ENCODE measurements at places on chromosomes 12 and 14.
A peak's percentile ranks its signal among the peaks of the same experiment; 100 is the strongest.

GRCh38 chr14:100146531-100147091 is 12.8 kb downstream of the DEGS2 start:
- DNase-seq, result no peak

GRCh38 chr12:6375269-6376078 is at the start of gene SCNN1A:
TSS of gene SCNN1A (minus strand) at chr12:6375563. CDS start at chr12:6374783, 780 bp downstream.
- DNase-seq, result no peak

DNA sequence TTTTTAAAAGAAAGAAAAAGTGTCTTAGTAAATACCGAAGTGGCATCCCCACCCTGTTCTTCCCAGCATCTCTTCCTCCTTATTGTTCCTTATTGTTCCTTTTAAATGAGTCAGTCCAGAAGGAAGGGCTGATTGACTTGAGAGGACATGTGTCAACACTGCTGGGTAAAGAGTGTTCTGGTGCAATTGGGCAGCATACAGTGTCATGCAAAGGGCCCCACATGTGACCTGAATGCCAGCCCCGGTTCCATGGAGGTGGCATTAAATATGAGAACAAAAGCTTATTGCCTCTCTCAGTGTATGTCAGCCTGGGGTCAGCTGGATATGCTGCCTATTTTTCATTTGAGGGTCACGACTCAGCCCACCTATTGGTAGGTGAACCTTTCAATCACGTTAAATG is 58.9 kb upstream of the RIC8B start:
- DNase-seq, result no peak

GRCh38 chr14:96247031-96247430 is 9.0 kb upstream of the BDKRB1 start:
- DNase-seq, result no peak

GRCh38 chr14:90943367-90943766 is 117.1 kb downstream of the RPS6KA5 start:
- DNase-seq, result no peak

DNA sequence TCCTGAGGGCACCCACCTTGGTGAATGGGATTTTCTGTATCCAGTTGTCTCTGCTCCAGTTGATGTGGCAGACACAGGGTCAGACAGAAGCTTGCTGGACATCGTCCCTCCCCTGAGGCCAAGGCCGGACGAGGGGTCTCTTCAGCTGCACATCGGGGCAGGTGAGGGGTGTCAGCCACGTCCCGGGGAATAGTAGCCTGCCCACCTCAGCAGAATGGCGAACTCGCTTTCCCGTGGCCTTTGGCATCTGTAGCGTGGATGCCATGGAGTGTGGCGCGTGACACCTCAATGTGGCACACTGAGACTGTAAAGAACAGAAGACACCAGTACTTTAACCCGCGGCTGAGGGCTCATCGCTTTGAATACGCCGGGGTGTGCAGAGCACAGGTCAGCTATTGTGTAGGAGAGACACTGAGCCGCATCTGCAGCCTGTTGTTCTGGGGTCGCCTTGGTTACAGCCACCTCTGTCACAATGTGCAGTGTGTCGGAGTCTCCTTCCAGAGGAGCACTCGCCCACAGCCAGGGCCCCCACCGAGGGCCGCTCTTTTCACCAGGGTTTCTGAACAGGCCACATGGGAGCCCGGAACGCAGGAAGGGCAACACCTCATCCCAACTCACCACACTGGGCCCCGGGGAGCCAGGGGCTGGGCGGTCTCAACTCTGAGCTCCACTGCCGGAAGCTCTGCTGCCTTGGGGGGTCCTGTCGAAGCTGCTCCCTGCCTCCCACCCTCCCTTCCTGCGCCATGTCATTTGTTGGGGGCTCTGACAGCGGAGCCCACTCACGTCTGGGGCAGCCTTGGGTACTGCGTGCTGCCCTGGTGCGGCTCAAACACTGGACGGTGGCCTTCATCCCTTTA is 77.0 kb downstream of the ADGRD1 start:
- no peak for DNase-seq

- DNase-seq, result no peak
These were observed 54.5 kb downstream of the APAF1 start for GRCh38 chr12:98699586-98699985.

- no peak for DNase-seq
These were observed 248.5 kb downstream of the IPO8 start for GRCh38 chr12:30447061-30447750.

DNA sequence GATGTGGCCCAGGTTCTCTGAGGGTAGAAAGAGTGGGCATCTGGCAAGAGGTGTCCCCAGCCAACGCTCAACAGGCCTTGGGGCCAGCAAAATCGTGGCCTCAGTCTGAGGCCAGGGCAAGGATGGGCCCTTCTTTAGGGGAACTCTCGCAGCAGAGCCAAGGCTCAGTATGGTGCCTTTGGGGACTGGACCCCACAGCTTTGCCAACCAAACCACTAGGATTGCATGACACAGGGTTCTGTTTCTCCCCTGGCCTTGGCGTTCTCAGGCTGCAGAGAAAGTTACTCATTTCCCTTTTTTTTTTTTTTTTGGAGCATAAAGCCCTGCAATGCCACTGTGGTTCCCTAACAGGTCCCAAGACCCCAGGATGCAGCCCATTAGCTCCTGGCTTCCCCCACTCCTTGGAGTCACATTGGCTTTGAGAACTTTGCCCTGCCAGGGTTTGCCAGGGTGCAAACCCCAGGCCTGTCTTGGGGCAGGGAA is 100.6 kb downstream of the LGMN start:
- DNase-seq, result no peak

- peak; percentile 75 for DNase-seq
These were observed 7.9 kb downstream of the DYNC1H1 start for GRCh38 chr14:101972126-101972866.

DNA sequence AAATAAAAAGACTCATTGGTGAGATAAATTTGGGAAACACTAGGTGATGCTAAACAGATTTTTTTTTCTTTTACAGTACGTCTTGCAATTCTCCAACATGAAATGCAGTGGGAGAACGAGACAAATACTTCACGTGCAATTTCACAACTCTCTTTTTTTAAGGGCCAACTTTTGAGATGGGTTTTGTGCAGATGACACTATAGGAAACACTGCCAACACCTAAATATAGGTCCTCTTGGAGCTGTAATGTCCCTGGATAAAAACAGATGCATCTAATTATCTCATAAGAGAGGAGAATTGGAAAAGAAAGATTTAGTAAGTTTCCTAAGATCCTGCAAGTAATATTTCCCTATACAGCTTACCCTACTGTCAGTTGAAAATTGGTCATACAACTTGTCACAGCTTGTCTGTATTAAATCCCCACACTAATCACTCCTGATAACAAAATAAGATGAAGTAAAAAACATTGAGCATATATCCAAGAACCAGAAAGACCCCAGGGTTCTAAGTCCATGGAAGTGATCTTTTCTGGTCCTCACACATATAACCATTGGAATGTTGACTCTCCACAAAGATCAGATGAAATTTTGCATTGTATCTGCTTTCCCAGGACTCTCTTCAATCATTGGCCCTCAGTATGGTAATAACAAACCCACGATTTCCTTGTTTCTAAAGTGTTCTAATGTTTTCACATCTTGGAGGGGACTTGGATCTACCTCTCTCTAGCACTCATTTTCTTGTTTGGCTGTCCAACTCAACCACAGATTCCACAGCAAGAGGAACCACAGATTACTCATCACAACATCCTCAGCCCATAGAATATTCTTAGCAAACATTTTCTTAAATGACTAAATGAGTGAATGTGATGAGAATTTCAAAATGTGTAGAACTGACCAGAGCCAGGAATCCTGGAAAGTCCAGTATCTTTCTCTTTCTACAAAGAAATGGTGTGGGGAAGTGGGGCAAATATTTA is 769.4 kb upstream of the USP15 start:
- no peak for DNase-seq

GRCh38 chr12:52440821-52441319 is 6.7 kb upstream of the KRT75 start:
- DNase-seq, result no peak

- DNase-seq, result no peak
These were observed 7.8 kb downstream of the GALNT6 start for GRCh38 chr12:51383269-51383905.

DNA sequence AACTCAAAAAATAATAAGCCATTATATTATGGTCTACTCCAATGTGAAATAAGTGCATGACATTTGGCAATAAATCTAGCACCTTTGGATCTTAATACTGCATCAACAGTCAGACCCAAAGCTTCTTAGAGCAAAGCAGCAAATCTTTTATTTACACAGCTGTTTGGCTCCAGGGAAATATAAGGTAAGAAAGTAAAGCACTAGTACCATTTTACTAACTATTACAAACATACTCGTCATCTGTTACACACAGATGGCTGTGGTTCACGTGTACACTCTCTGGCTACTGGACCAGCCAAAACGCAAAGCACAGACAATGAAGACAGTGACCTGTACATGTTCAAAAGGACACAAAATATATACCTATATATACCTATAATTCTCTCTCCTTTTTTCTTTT is 2.8 kb downstream of the FGD6 start:
- DNase-seq, result no peak

- DNase-seq, result no peak
These were observed 195.2 kb upstream of the PRMT8 start for GRCh38 chr12:3295646-3296408.

DNA sequence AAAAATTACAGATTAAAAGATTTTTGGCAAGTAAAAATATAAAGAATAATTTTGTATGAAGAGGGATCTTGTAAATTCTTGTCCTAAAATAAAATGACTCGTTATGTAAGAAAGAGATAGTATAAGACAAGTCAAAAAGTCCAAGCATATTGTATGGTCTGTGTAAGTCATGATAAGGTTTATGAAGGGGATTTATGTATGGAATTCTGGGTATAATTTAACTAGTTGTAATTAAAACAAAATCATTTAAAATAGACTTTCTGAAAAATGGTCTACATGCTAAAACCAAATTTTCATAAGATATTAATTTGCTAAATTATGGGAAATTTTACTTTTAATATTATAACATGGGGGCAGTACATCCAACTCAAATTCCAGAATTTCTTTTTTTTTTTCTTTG is 17.6 kb upstream of the PEX5 start:
- no peak for DNase-seq

- no peak for DNase-seq
These were observed 368.1 kb upstream of the FOXG1 start for GRCh38 chr14:28398506-28398905.

GRCh38 chr12:114684098-114684869 is at the start of gene TBX3:
TSS of gene TBX3 (minus strand) at chr12:114684175. CDS start at chr12:114683200, 975 bp downstream.
- DNase-seq, result peak; percentile 94

DNA sequence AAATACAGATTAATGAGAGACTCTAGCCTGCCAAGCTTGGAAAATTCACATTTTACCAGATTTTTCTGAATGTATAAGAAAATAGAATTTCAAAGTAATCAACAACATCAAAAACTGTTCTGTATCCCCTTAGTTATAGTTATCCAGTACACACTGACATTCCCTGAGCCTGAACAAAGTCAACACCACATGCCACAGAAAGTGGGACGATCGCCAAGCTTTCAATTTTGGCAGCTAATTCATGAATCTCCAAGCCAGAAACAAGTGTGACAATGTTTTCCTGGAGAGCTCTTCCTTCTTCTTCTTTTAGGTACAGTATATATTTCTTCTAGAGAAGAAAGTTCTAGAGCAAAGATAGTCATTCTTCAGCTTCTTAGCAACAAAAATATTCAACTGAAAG is 290.2 kb downstream of the PRKD1 start:
- DNase-seq, result peak; percentile 35

DNA sequence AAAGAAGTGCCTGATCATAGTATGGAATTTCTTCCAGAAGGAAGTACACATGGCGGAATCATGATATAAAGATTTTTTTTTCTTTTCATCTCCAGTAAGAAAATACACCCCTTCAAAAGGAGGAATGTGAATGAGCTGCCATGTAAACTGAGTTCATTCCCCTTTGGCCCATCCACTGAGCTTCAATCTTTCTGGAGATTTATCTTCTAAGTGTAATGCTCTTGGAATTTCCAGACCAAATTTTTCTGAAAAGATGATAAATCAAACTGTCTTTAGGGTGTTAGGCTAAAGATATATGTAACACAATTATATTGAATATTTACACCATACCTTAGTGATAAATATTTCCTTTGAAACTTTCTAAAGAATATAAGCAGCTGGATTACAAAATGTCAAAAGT is 5.2 kb downstream of the DCN start:
- DNase-seq, result no peak

DNA sequence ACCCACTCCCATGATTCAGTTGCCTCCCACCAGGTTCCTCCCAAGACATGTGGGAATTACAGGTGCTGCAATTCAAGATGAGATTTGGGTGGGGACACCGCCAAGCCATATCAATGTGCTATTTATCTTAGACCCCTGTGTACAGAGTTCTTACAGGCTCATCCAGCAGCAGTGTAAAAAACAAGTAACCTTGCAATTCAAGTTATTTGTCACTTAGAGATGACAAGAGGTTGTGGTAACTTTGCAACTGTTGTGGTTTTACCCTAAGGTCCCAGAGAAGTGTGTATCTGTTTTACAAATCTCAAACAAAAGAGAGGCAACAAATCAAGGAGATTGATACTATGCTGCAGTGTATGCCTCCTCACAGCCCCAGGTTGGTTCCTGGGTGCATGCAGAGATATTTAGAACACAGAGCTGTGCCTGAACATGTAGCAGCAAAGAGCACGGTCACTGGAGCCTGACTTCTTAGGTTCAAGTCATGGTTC is 11.5 kb upstream of the HELB start:
- DNase-seq, result no peak

DNA sequence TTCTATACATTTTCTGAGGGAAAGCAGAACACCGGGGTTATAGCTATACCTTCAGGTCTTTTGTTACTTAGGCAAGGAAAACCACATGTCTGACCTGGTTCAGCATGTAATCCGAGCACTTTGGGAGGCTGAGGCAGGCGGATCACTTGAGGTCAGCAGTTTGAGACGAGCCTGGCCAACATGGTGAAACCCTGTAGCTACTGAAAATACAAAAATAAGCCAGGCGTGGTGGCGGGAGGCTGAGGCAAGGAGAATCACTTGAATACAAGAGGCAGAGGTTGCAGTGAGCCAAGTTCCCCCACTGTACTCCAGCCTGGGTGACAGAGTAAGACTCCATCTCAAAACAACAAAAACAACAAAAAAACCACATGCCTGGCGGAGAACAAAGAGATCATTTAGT is 177.6 kb downstream of the ACSS3 start:
- no peak for DNase-seq

DNA sequence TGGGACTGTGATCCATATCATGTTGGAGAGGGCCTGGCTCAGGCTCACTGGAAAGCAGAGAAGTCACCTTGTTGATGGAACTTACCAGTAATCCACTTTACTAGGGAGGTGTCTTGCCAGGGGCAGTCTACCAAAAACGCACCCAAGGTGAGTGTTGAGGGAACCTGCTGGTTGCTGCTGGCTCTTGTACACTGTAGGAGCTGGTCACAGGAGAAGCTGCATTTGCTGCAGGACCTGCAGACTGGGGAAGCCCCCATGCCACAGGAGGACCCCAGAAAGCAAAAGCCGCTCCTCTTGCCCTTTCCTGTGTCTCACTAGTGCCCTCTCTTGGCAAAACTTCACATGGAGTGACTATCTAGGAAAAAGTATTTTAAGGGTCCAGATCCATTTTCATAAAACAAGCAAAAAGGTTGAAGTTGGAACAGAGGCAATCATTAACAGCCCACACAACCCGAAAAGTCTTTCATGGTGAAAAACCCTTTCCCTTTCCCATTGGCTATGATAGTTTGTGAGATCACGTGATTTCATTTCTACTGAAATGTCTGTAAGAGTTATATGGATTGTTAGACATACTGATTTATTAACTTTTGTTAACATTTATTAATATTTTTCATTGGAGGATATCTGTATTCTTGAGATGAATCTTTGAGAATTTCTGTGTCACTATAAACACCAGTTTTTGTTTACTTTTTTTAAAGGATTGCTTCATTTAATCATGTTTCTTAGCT is 59.2 kb downstream of the RASSF8 start:
- no peak for DNase-seq

GRCh38 chr12:124768452-124769162 is 95.1 kb downstream of the SCARB1 start:
- peak; percentile 58 for DNase-seq

- no peak for DNase-seq
These were observed 3.2 kb downstream of the PGF start for GRCh38 chr14:74952180-74952665.

Measured in DMS 273 treated with DMSO at 0.1 percent for 48 hours (cell line).